ENCODE measurements at places on chromosomes 16 and 17.

GRCh38 chr17:43608313-43608712, 53.4 kb downstream of the MEOX1 start:
- no peaks in the 10 kb centered on the region for H3K27me3 ChIP-seq
- H3K27ac ChIP-seq, result no peak overlapping the region

DNA sequence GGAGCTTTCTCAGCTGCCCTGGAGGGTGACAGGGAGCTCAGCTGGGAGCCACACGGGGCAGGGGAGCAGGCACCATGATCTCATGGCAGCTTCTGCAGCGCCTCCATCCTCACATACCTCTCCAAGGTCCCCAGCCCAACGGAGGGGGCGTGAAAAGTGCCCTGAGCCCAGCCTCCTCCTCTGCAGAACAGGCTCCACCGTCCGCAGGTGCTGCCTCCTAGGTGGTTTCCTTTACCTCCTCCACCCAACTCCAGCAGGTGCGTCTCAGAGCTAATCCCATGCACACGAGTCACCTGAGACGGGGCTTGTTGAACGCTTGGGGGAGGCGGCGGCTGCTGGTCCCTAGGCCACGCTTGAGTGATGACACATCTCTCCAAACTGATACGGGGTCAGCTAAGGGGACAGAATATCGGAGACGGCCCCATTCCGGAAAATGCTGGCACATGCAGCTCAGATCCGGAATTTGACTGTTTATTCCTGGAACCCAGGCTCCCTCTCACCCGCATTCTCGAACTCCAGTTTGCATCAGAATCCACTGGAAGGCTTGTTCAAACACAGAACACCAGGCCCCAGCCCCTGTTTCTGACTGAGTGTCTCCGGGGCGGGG, 387 bp upstream of the SLC38A8 start:
- no peak for DNase-seq
- H3K27me3 ChIP-seq, result peaks cover 5% of the 10 kb centered on the region
- H3K36me3 ChIP-seq, result no peaks in the 10 kb centered on the region
- no peak overlapping the region for H3K4me3 ChIP-seq
- no peaks in the 10 kb centered on the region for H3K4me1 ChIP-seq

GRCh38 chr17:62727916-62728672, 80.0 kb downstream of the MARCHF10 start:
- H3K27ac ChIP-seq, result no peak overlapping the region
- H3K27me3 ChIP-seq, result no peaks in the 10 kb centered on the region
- H3K4me1 ChIP-seq, result peaks cover 25% of the 10 kb centered on the region
- H3K36me3 ChIP-seq, result no peaks in the 10 kb centered on the region
- no peak overlapping the region for H3K4me3 ChIP-seq

GRCh38 chr17:76532072-76532651, 5.3 kb downstream of the CYGB start:
- H3K4me3 ChIP-seq, result no peak overlapping the region
- H3K27me3 ChIP-seq, result peaks cover 9% of the 10 kb centered on the region
- no peak for DNase-seq
- no peaks in the 10 kb centered on the region for H3K36me3 ChIP-seq
- H3K4me1 ChIP-seq, result peaks cover 43% of the 10 kb centered on the region
- no peak overlapping the region for H3K27ac ChIP-seq

GRCh38 chr16:68115851-68116250, 30.7 kb downstream of the NFATC3 start:
- H3K27ac ChIP-seq, result no peak overlapping the region
- DNase-seq, result no peak
- no peak overlapping the region for H3K4me3 ChIP-seq
- no peaks in the 10 kb centered on the region for H3K36me3 ChIP-seq
- peaks cover 55% of the 10 kb centered on the region for H3K4me1 ChIP-seq
- no peaks in the 10 kb centered on the region for H3K27me3 ChIP-seq

DNA sequence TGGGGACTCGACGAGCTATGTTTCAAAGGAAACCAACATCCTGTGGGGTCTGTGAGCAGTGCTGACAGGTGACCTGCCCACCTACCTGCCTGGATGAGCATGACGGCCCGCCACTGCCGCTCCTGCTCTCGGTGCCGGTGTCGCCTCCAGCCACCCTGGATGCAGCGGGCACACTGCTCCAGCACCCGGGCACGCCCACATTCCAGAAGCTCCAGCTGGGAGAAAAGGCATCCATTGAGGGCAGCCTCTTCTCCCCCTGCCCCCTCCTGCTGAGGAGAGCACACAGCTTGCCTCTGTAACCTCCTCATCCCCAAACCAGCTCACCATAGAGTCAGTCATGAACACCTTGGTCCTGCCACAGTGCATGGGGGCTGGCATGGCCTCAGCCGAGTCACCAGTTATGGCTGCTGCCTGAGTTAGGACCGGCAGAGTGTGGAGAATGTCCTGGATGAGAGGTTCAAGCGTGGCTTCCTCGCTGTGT, 14.3 kb downstream of the ZNHIT3 start:
- H3K36me3 ChIP-seq, result peaks cover 37% of the 10 kb centered on the region
- H3K27ac ChIP-seq, result no peak overlapping the region
- no peaks in the 10 kb centered on the region for H3K27me3 ChIP-seq
- no peak for DNase-seq

GRCh38 chr17:30224419-30224960, 11.0 kb downstream of the SLC6A4 start:
- H3K4me1 ChIP-seq, result no peaks in the 10 kb centered on the region
- DNase-seq, result no peak
- H3K36me3 ChIP-seq, result no peaks in the 10 kb centered on the region
- no peaks in the 10 kb centered on the region for H3K27me3 ChIP-seq
- H3K4me3 ChIP-seq, result no peak overlapping the region
- no peak overlapping the region for H3K27ac ChIP-seq
